Stimulated activated CD8-positive, alpha-beta memory T cell treated with anti-CD3 and anti-CD28 coated beads, Interleukin-15, amount 100 ng/mL, for 48 hours (primary cell): ENCODE measurements at places on chromosomes 1 and 21.

GRCh38 chr1:27865821-27866220, 6.5 kb upstream of the THEMIS2 start:
- DNase-seq: no peak

DNA sequence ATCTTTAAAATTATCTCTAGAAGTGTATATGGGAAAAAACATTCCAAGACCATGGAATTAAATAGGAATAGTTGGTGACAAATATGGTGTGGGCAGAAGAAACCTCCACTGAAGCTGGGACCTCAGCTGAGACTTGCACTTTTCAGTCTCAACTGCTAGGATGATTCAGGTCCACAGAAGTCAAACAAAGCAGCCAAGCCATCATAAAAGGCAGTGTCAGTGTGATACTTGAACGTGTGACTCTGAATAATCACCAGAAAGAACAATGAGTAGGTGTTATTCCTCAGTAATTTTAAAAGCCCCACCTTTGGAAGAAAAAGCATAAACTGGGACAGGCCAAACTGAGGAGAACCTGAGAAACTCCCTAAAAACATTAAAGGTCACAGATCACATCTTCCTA, 90.7 kb downstream of the ZNF281 start:
- DNase-seq: no peak

- DNase-seq: no peak
Measured at GRCh38 chr1:43796111-43796581, 88.8 kb downstream of the ST3GAL3 start.

GRCh38 chr1:224331326-224331725, 1.4 kb upstream of the NVL start:
- no peak for DNase-seq
